ENCODE measurements at places on chromosomes 7 and 10. TPM values are rescaled to one million over a fixed set of nuclear protein-coding genes. Genes with fewer than 3 reads are reported as not detected.

GRCh38 chr10:44383749-44384600, 922 bp downstream of the CXCL12 start:
- no peak overlapping the region for H3K27ac ChIP-seq
- H3K27me3 ChIP-seq = peaks cover 37% of the 10 kb centered on the region
- peak; percentile 62 for DNase-seq
- peaks cover 50% of the 10 kb centered on the region for H3K4me1 ChIP-seq

- no peak for DNase-seq
- peaks cover 24% of the 10 kb centered on the region for H3K4me1 ChIP-seq
- H3K4me3 ChIP-seq = no peak overlapping the region
These were observed 40.4 kb downstream of the C10orf90 start for GRCh38 chr10:126629925-126630624.

- DNase-seq = no peak
- H3K4me3 ChIP-seq = no peak overlapping the region
- no peaks in the 10 kb centered on the region for H3K4me1 ChIP-seq
- H3K27me3 ChIP-seq = no peaks in the 10 kb centered on the region
- no peaks in the 10 kb centered on the region for H3K36me3 ChIP-seq
These were observed 113.6 kb downstream of the PRLHR start for GRCh38 chr10:118481871-118482270.

The ABCB4 gene
- 2.7 TPM for total RNA-seq

Measured in spinal cord (tissue), 10 donors.